SK-N-DZ (cell line): ENCODE measurements at places on chromosomes 7 and 10.

DNA sequence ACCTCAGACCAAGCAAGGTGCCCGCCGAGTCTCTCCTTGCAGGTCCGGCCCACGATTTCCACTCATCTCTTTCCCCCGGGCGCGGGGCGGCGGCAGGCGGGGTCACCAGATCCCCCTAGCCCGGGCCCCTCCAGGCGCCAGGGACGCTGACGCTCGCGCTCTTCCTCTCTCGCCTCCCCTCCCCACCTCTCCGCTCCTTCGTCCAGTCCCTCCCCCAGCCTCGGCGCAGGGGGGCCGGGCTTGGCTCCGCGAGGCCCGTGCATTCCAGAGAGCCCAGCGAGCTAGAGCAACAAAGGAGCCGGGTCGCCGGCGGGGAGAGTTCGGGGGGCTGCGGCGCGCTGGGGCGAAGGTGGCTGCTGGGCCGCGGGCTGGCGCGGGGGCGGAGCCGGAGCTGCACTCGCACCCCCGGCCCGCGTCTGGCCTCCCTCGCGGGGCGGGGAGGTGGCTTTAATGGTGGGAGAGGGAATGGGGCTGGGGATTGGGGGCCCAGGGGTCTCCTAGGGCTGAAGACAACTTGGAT is at the start of gene SMO:
SMO (plus strand) TSS at position 262 of the 520 bp plus-strand sequence. CDS start 519 bp downstream, outside the sequence.
- peak; percentile 79 for DNase-seq

DNA sequence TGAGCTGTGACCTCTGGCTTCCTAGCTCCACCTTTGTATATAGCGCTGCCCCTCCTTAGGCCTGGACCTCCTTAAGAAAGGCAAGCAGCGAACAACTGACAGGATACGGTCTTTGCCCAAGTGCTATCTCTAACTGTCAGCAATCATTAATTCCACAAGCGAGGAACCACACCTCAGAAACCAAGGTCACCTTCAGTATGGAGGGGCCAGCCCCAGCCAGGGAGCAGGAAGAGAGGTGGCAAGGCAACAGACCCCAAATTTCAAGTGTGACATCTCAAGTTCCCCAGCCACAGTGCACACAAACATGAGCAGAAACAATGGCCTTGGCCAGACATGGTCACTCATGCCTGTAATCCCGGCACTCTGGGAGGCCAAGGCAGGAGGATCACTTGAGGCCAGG is 4.8 kb upstream of the AOC1 start:
- no peak for DNase-seq

DNA sequence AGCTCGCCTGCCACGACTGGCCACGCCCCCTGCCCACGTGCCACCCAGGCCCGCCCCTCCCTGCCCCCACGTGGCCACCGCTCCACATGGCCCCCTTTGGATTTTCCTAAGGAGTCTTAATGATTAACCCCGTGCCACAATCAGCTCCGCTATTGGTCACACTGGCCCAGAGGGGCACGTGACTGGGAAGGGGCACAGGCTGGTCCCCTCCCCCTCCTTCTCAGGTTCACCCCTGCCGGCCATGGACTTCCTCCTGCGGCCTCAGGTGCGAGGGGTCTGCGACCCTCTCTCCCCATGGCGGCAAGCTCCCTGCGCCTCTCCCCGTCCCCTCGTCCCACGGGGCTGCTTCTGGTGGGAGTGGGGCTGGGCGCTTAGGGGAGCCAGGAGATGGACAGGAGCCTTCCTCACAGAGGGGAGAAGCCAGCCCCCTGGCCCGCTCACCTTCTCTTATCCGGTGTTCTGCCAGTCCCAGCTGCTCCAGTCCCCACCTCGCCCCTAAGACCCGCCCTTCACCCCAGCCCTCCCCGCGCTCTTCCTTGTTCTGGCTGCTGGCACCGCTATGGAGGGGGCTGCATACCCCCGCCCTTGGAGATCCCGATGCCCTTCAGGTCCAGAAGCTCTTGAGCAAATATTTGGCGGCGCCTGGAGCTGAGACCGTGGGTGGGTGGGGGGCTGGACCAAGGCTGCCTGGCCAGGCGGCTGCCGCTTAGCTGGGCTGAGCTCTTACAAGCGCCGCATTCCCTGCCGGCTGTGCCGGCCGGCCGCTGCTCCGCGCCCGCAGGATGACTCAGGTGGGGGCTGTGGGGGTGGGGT is 3.2 kb downstream of the SLC4A2 start:
- peak; percentile 90 for DNase-seq

GRCh38 chr10:101895781-101896180 is 52.2 kb upstream of the KCNIP2 start:
- no peak for DNase-seq

DNA sequence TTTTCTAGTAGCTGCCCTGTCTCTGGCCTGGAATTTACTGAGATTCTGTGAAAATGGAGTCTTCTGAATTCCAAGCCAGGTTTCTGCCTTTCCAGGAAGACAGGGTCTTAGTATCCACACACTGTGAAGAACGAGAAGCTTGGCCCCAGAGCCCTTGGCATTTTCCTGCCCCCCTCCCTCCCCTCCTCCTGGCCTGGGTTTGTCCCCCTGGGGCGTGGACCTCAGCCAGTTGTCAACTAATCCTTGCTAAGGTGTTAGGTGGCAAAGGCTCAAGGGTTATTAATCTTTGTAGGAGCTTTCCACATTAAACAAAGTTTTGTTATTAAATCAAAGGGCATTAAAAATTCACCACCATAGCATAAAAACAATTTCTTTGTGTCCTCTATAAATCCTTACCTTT is 329.5 kb downstream of the RNLS start:
- no peak for DNase-seq

GRCh38 chr10:62618576-62619412 is 185.7 kb upstream of the ADO start:
- DNase-seq, result no peak

DNA sequence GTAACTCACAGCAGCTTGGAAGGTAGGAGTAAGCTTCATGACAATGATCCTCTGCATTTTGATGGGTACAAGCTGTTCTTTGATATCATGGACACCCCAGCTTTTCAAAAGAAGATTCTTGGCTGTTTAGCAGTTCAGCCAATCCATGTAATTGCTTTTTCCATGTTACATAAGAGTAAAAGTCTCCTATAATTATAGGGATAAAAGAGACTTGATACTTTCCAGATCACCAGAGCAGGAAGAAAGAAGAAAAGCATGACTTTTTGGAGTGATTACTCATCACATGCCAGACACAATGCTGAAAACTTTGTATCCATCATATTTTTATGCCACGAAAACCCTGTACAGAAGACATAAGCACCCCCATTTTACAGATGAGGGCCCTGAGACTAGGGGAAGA is 1049.7 kb downstream of the NRG3 start:
- DNase-seq, result no peak

GRCh38 chr7:102296514-102296913 is 9.8 kb downstream of the SH2B2 start:
- no peak for DNase-seq
